ENCODE measurements at places on chromosomes 1 and 21.

DNA sequence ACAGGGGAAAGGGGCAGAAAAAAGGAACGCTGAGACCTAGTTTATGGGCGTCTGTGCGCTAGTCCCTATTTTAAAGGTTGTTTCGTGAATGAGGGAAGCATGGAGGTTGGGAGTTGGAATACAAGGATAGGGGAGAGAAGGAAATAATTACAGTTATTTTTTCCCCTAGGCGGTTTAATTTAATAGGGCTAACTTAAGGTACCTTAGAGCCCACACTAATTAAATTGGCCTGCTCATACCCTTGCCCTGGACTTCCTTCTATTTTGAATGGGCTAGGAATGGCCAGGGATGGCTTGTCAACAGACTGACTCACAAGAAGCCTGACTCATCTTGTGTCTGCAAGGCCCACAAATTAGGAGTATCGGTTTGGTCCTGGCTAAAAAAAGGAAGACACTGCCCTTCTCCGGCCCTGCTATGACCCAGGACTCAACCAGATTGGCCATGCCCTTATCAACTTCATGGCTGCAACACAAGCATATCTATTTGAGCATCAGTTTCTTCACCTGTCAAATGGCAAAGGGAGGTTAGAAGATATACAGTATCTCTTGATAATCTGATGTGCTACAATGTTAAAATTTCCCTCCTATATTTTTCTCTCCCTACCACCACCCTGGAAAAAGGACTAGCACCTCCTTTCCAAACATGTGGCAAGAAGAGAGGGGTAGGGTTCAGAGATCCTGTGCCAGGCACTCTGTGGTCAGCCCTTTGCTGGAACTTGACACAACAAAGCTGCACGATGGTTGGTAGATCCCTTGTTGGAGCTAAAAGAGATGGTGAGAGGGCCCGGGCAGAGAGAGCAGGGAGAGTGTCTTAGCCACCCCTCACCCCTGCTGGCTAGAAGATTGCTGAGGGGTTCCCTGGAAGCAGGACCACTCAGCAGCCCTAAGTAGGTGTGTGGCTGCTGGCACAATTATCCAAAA is 2.2 kb upstream of the SSBP3 start:
- peak overlapping the region; percentile 84 for H3K4me3 ChIP-seq
- peak overlapping the region; percentile 99 for H3K27ac ChIP-seq
- H3K27me3 ChIP-seq: no peaks in the 10 kb centered on the region
- DNase-seq: no peak

GRCh38 chr1:54404939-54405897 is 976 bp downstream of the SSBP3 start:
- H3K36me3 ChIP-seq: peaks cover 22% of the 10 kb centered on the region
- peaks cover 72% of the 10 kb centered on the region for H3K4me1 ChIP-seq
- no peak for DNase-seq
- H3K27me3 ChIP-seq: no peaks in the 10 kb centered on the region
- peak overlapping the region; percentile 72 for H3K4me3 ChIP-seq
- H3K27ac ChIP-seq: peak overlapping the region; percentile 84

DNA sequence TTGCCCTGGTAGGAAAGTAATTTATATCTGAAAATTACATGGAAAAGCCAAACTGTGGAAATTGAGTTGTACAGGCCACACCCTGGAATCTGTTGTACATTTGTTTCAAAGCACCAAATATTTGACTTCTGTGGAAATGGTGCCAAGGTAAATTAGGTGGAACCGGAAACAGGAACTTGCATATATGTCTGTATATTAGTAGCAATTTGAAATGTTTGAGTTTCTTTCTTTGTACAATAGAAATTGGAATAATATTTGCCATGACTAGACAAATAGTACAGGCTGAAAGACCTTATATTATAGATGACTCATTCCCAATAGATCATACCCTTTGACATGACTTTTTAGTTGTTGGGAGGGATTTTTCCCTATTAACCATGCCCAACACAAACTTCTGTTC is 10.5 kb upstream of the TAF1A start:
- peaks cover 7% of the 10 kb centered on the region for H3K36me3 ChIP-seq
- no peak for DNase-seq
- peaks cover 24% of the 10 kb centered on the region for H3K27me3 ChIP-seq

- no peak overlapping the region for H3K27ac ChIP-seq
- H3K4me3 ChIP-seq: no peak overlapping the region
- H3K27me3 ChIP-seq: peaks cover 10% of the 10 kb centered on the region
- H3K4me1 ChIP-seq: no peaks in the 10 kb centered on the region
- peaks cover 2% of the 10 kb centered on the region for H3K36me3 ChIP-seq
These were observed 46.2 kb upstream of the PRRX1 start for GRCh38 chr1:170617591-170618330.

DNA sequence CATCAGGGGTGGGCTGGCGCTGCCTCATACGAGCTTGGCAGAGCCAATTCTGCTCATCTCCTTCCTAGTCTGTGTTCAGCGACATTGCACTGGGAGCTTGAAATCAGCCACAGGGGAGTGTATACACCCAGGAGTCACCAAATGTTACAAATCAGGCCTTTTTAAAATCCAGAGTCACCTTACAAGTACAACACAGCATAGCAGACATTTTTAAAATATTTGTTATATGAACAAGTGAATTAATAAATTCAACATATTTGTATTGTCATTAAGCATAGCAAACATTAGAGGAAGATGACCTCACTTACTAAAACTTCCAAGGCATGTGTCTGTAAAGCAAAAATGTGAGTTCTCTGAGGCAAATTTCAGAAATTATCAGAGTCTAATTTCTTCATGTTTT is 210.0 kb downstream of the HLX start:
- peaks cover 30% of the 10 kb centered on the region for H3K4me1 ChIP-seq
- no peaks in the 10 kb centered on the region for H3K36me3 ChIP-seq
- peak overlapping the region; percentile 25 for H3K27ac ChIP-seq
- peaks cover 23% of the 10 kb centered on the region for H3K27me3 ChIP-seq
- no peak overlapping the region for H3K4me3 ChIP-seq

GRCh38 chr1:160548183-160548582 is 25.1 kb upstream of the SLAMF6 start:
- H3K27me3 ChIP-seq: peaks cover 15% of the 10 kb centered on the region
- no peak overlapping the region for H3K4me3 ChIP-seq
- no peaks in the 10 kb centered on the region for H3K36me3 ChIP-seq
- DNase-seq: no peak
- H3K27ac ChIP-seq: no peak overlapping the region
- H3K4me1 ChIP-seq: peaks cover 2% of the 10 kb centered on the region

GRCh38 chr1:201487742-201488141 is 18.8 kb upstream of the PHLDA3 start:
- H3K27ac ChIP-seq: peak overlapping the region; percentile 91
- no peaks in the 10 kb centered on the region for H3K27me3 ChIP-seq
- no peak overlapping the region for H3K4me3 ChIP-seq
- no peak for DNase-seq

DNA sequence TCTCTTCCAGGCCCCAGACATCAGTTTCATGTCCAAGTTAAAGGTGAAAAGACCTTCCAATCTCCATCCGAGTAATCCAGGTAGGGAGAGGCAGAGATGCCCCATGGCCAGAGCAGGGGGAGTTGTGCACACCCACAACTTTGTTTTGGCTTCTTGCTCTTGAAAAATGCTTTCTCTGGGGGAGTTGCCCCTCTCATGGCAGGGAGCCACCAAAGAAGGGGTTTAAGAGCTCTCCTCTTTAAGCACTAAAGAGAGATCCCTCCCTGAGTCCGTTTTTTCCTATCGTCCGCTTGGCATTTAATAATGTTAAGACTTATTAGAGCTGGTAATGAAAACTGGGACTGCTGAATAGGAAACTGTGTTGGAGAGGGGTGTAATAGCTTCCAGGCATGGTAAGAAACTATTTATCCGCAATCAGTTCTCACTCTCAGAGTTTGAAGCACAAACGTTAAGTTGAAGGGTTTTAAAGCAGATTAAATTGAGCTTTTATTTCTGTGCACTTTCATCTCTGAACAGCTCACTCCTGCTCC is 8.3 kb downstream of the PAX7 start:
- no peak overlapping the region for H3K27ac ChIP-seq
- H3K27me3 ChIP-seq: peaks cover 100% of the 10 kb centered on the region
- DNase-seq: no peak
- H3K4me1 ChIP-seq: peaks cover 8% of the 10 kb centered on the region
- H3K4me3 ChIP-seq: no peak overlapping the region

DNA sequence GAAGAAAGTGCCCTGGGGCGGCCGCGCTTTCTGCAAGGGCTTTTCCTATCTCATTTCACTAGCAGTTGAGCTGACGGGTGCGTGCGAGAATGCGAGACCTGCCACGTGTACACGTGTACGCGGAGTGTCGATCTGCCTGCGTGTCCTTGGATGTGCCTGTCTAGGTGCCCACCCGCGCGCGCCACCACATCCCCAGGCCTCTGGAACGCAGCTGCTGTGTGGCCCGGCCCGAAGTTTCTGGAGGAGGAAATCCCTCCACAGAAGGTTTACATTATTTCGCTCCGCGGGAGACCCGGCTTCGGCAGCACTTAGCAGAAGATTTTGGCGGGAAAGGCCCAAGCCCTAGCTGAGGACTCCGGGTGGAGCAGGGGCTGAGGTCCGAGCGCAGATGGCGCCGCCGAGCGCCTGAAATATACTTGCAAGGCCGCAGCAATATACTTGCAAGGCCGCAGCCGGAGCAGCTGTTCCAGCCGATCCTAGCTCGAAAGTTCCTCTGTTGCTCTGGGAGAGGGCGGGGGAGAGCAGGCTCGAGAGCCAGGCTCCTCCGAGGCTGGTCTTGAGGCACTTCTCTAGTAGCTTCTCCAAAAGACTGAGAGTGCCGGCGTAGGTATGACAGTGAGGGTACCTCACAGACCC is 3.9 kb downstream of the TBX15 start:
- no peaks in the 10 kb centered on the region for H3K36me3 ChIP-seq
- peaks cover 98% of the 10 kb centered on the region for H3K27me3 ChIP-seq
- H3K4me3 ChIP-seq: peak overlapping the region; percentile 49
- peak; percentile 65 for DNase-seq
- H3K4me1 ChIP-seq: peaks cover 46% of the 10 kb centered on the region
- H3K27ac ChIP-seq: no peak overlapping the region

DNA sequence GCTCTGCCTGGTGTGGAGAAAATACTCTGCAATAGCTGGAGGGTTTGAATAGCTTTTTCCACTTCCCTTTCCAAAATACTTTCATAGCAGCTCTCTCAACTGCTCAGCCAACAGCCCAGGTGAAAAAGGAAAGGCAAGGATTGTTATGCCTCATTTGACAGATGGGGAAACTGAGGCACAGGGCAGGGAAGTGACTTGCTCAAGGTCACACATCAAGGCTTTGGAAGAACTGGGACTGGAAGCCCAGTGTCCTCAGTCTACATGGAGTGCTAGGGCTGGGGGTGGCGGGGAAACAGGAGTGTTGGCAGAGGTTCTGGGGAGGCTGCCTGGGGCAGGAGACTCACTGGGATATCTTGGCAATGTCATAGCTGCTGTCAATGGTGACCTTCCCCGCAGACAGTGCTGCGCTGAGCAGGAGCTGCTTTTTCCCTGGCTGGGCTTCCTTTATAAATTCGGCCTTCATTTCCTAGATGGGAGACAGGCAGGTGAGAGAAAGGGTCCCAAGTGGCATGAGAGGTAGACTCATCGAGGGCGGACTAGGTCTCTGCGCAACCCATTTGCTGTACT is 4.0 kb downstream of the CHI3L1 start:
- H3K4me1 ChIP-seq: peaks cover 26% of the 10 kb centered on the region
- DNase-seq: no peak
- no peak overlapping the region for H3K27ac ChIP-seq

DNA sequence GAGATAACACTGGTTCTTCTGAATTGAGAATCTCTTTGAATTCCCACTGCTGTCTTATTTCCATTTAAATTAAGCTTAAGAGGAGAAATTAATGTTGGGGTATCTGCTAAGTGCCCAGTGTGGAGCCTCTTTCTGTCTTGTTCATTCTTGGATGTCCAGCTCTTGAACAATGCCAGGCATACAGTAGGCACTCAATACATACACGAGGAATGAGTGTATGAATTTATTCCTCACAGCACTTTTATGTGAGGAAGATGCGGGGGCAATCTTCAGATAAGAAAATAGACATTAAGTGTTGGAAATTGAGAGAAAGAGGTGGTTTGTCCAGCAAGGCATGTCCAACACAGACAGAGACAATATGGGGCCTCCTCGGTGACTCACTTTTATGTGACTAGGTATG is 11.8 kb upstream of the ATF3 start:
- H3K27me3 ChIP-seq: no peaks in the 10 kb centered on the region
- H3K27ac ChIP-seq: peak overlapping the region; percentile 99
- H3K4me3 ChIP-seq: no peak overlapping the region
- H3K4me1 ChIP-seq: peaks cover 29% of the 10 kb centered on the region

- peaks cover 22% of the 10 kb centered on the region for H3K4me1 ChIP-seq
- H3K36me3 ChIP-seq: no peaks in the 10 kb centered on the region
- peaks cover 23% of the 10 kb centered on the region for H3K27me3 ChIP-seq
- H3K4me3 ChIP-seq: peak overlapping the region; percentile 43
- peak; percentile 45 for DNase-seq
- no peak overlapping the region for H3K27ac ChIP-seq
These were observed 708 bp downstream of the CDA start for GRCh38 chr1:20589331-20590278.

DNA sequence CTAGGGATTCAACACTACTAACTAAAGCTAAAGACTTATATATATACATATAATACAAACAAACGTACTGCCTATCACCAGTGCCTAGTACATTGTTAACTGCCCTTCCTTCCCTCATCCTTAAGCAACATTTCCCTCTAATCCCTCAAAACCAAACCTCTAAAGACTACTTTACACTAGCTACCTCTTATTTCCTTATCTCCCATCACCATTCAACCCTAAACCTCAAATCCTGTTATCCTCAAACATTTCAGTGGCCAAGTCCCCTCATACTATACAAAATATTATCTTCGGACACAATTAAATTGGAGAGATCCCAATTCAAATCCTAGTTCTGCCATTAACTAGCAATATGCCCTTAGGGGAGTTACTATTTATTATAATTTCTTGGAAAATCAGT is 3.7 kb downstream of the SCAF4 start:
- DNase-seq: no peak
- H3K36me3 ChIP-seq: no peaks in the 10 kb centered on the region
- H3K4me3 ChIP-seq: no peak overlapping the region
- H3K27ac ChIP-seq: no peak overlapping the region
- H3K27me3 ChIP-seq: no peaks in the 10 kb centered on the region

DNA sequence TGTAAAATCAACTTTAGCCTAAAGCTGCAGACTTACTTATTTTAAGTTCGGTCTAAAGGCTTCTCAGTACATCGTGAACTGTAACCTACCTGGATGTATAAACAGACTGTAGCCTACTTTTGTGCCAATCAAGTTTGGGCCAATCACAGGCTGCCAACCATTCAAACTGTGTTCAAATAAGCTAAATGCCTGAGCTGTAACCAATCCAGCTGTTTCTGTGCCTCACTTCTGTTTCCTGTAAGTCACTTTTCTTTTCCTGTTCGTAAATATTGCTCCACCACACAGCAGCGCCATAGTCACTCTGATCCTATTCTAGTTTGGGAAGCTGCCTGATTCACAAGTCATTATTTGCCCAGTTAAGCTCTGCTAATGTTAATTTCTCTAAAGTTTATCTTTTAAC is 37.5 kb upstream of the SLAMF9 start:
- H3K4me1 ChIP-seq: peaks cover under 1% of the 10 kb centered on the region
- no peaks in the 10 kb centered on the region for H3K36me3 ChIP-seq
- no peak overlapping the region for H3K4me3 ChIP-seq
- H3K27me3 ChIP-seq: peaks cover 4% of the 10 kb centered on the region

GRCh38 chr1:181759481-181759880 is 276.2 kb downstream of the CACNA1E start:
- no peaks in the 10 kb centered on the region for H3K36me3 ChIP-seq
- DNase-seq: no peak
- no peak overlapping the region for H3K4me3 ChIP-seq
- H3K27ac ChIP-seq: no peak overlapping the region
- H3K27me3 ChIP-seq: peaks cover 26% of the 10 kb centered on the region

GRCh38 chr1:113223546-113223945 is 150.5 kb downstream of the LRIG2 start:
- H3K27ac ChIP-seq: peak overlapping the region; percentile 50
- H3K4me3 ChIP-seq: no peak overlapping the region
- no peaks in the 10 kb centered on the region for H3K27me3 ChIP-seq
- peaks cover 5% of the 10 kb centered on the region for H3K36me3 ChIP-seq
